ENCODE measurements at places on chromosomes 16 and 17. TPM values are rescaled to one million over a fixed set of nuclear protein-coding genes. Genes with fewer than 3 reads are reported as not detected.

DNA sequence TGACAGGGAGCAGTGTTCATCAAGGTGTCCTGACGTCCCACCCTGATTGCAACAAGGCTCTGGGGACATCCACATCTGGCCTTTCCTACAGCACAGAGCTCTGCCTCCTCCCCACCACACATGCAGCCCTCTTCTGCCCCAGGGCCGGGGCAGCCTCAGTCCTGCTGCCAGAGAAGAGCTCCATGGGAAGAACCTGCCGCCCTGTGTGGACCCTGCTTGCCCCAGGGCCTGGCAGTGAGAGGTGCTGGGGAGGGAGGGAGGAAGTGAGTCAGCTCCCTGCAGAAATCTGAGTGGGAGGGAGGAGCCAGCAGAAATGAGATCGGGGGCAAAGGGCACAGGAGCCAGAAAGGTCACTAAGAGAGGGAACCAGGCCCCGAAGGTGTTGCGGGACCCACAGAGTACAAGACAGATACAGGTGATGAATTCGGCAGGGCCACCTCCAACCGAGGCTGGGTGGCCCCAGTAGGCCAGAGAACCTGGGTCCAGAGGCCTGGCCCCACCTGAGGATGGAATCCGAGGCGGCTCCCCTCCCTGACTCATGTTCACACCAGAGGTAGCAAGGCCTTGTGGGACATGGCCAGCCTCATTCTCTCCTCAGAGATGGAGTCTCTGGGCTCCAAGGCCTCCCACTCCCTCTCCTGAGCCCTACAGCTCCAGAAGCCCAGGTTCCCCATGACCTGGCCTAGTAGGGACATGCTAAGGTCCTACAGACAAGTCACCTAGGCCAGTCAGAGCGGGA, 24.8 kb downstream of the MYO18A start:
- H3K4me1 ChIP-seq: peaks cover 64% of the 10 kb centered on the region
- H3K4me3 ChIP-seq: peak overlapping the region; percentile 16
- no peak for DNase-seq
- H3K27ac ChIP-seq: peak overlapping the region; percentile 85
- H3K36me3 ChIP-seq: no peaks in the 10 kb centered on the region

DNA sequence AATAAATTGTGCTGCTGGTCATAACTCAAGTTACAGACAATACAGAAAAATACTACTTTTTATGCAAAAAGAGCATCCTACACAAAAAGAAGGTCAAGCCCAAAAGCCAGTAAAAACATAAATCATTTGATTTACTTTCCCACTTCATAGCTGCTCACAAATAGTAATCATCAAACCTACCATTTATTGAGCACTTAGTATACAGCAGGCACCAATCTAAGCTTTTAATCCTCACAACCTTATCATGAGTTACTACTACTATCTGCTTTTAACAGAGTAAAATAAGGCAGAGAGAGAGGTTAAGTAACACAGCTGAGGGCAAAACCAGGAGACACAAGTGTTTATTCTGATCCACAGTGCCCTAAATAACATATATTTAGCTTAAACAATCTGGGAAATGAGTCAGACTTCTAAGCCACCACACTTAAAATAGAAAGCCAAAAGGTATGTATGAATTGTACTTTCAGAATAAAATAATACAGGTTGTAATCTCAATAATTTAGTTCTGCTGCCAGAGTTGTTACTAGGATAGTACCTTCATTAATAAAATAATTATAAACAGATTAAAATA, 1.7 kb upstream of the AARS1 start:
- H3K4me1 ChIP-seq: no peaks in the 10 kb centered on the region
- no peaks in the 10 kb centered on the region for H3K36me3 ChIP-seq
- no peak overlapping the region for H3K27ac ChIP-seq

DNA sequence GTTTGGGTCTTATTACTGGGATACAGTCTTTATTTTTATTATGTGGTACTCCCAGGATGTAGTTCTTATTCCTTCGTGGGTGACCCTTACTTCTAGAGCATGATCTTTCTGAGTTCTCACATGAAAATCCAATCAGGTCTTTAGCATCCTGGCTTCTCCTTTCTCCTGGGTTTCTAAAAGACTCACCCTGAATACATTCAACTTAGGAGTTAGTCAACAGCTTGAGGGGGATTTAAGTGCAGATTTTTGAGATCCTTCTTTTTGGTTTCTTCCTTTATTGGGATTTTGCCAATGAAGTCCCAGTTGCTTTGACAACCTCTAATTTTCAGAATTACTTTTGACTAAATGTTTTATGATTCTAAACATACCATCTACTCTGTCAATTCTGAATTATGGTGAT, 68.2 kb downstream of the SIAH1 start:
- H3K27me3 ChIP-seq: no peaks in the 10 kb centered on the region
- H3K4me3 ChIP-seq: no peak overlapping the region
- no peak overlapping the region for H3K27ac ChIP-seq
- H3K4me1 ChIP-seq: peaks cover 4% of the 10 kb centered on the region
- H3K36me3 ChIP-seq: peaks cover under 1% of the 10 kb centered on the region

Gene KREMEN2
- total RNA-seq: not detected

- H3K36me3 ChIP-seq: no peaks in the 10 kb centered on the region
- no peak overlapping the region for H3K27ac ChIP-seq
- H3K4me3 ChIP-seq: no peak overlapping the region
- H3K4me1 ChIP-seq: no peaks in the 10 kb centered on the region
These were observed 120.4 kb upstream of the C17orf78 start for GRCh38 chr17:37255432-37255831.

DNA sequence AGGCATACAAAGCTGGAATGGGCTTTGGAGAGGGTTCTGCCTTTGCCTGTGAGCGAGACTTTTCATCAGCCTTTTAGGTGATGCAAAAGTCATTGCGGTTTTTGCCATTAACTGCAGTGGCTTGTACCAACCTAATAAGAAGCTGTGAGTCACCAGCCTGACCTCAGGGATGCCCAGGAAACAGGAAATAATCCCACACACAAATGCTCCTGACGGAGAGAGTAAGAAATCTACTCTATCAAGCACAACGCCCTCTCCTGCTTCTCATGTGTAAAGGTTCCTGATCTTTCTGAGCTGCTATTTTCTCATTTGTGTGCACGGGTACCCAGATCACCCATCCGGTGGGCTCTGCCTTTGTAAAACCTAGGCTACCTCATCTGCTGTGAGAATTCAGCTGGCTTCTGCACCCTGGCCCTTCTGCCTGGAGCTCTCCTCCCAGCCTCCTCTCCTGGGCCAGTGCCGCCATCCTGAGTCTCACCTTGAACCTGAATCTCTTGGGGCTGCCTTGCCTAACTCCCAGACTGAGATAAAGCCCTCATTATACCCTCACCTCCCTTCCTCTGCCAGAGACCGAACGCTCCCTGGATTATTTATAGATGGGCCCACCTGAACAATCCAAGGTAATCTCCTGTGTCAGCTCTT, 299.7 kb downstream of the C16orf95 start:
- H3K27me3 ChIP-seq: peaks cover 14% of the 10 kb centered on the region
- no peaks in the 10 kb centered on the region for H3K36me3 ChIP-seq
- DNase-seq: no peak
- no peak overlapping the region for H3K27ac ChIP-seq
- no peak overlapping the region for H3K4me3 ChIP-seq

DNA sequence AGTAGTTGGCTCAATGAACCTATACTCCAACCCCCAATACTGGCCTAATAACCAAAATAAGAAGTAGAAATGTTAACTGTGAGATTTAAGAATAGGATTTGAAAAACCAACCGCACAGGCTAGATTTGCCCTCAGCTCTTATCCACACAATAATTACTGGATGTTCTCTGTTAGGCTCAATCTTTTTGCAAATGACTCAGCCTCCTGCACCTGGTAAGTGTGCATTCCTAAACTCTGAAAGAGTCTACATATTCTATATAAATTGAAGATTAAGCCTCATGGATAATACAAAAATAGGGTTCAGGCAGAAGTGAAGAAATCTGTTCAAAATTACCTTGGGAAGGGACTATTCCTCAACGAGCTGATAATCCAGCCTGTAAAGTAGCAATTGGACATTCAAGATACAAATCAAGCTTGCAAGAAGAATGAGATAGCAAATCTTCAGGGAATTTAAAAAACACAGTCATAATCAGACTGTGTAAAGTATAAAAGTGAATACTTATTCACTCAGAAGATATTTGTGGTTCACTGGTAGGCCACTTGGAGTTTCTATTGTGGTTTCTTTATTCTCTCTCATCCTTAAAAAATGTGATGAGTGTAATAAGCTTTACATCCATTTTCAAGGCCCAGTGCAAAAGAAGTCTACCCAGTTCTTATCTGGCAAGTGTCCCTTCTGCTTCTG, 931.9 kb upstream of the SOX9 start:
- no peaks in the 10 kb centered on the region for H3K27me3 ChIP-seq
- H3K4me1 ChIP-seq: no peaks in the 10 kb centered on the region
- no peak overlapping the region for H3K4me3 ChIP-seq
- DNase-seq: no peak

DNA sequence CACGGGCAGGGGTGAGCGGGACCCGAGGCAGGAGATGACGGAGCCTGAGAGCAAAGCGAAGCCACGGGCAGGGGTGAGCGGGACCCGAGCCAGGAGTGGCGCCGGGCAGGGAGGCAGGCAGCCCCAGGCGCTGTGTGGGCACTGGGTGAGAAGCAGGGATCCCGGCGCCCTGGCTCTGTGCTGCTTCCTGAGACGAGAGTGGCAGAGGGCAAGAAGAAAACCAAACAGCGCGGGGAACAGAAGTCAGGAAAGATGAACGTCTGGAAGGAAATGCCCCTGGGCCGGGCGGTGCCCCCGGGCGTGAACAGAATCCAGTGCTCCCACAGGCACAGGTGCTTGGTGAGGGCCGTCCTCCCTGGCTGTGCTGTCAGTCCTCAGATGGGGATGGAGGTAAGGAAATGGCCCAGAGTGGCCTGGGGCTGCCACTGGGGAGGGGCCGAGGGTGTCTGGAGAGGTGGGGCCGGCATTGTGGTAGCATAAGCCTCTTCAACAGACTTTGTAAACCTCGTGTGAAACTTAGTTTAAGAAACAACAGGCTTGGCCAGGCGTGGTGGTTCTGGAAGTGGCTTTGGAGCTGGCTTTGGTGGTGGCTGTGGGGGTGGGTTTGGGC, 9.8 kb downstream of the ASPSCR1 start:
- H3K4me3 ChIP-seq: no peak overlapping the region
- H3K27ac ChIP-seq: no peak overlapping the region
- no peak for DNase-seq
- H3K4me1 ChIP-seq: no peaks in the 10 kb centered on the region

DNA sequence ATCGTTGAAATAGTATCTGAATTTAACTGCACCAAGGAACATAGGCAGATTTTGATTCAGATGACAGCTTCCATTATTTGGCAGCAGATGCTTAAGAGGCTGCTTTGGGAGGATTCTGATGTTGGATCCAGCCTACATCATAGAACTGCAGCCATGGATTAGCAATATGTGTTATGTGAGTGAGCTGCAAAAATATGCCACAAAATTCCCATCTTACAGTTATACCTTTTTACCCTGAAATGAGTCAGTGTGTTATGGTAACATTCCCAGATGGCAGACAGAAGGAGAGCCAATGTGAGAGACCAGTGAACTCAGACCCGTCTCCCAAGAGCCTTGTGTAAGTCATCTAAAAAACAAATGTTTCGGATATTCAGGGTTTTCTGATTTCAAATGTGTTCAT, 206.1 kb downstream of the CDH13 start:
- H3K4me1 ChIP-seq: no peaks in the 10 kb centered on the region
- H3K27ac ChIP-seq: no peak overlapping the region
- H3K4me3 ChIP-seq: no peak overlapping the region
- no peaks in the 10 kb centered on the region for H3K27me3 ChIP-seq

Gene GP2
- total RNA-seq: 1.9 TPM

- H3K36me3 ChIP-seq: no peaks in the 10 kb centered on the region
- H3K27ac ChIP-seq: no peak overlapping the region
- no peaks in the 10 kb centered on the region for H3K4me1 ChIP-seq
- no peaks in the 10 kb centered on the region for H3K27me3 ChIP-seq
- H3K4me3 ChIP-seq: no peak overlapping the region
- no peak for DNase-seq
These were observed 13.5 kb upstream of the DYNLRB2 start for GRCh38 chr16:80527297-80527696.

DNA sequence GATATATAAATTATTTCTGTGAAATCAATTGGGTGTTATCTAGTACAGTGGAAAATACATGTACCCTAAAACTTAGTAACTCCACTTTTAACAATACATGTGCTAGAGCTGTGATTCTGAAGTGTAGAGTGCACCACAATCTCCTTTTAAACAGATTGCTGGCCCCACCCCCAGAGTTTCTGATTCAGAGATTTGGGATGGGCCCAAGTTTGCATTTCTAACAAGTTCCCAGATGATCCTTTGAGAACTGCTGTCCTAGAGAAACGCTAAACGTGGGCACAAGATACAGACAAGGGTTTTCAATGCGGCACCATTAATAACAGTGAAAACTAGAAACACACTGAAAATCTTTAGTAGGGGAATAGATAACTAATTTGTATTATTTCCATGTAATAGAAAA, 49.2 kb downstream of the NXPH3 start:
- no peak overlapping the region for H3K27ac ChIP-seq
- H3K4me1 ChIP-seq: no peaks in the 10 kb centered on the region
- H3K27me3 ChIP-seq: no peaks in the 10 kb centered on the region
- no peak for DNase-seq
- no peaks in the 10 kb centered on the region for H3K36me3 ChIP-seq

GRCh38 chr17:80647746-80648145, 103.1 kb downstream of the RPTOR start:
- DNase-seq: no peak
- H3K27ac ChIP-seq: no peak overlapping the region
- no peaks in the 10 kb centered on the region for H3K4me1 ChIP-seq
- no peak overlapping the region for H3K4me3 ChIP-seq

DNA sequence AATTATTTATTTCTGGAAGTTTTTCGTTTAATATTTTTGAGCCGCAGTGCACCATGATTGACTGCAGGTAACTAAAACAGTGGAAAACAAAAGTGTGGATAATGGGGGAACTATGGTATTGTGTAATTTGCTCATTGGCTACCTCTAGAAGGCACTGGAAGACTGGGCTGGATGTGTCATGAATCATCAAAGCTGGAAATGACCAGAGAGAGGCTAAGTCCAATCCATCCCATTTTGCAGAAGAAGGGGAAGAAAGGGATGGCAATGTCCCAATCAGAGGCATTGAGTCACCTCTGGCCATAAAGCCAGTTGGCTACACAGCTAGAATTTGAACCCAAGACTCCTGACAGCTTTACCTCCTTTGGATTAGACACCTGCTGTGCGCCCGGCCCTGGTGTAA, 29.3 kb downstream of the GLP2R start:
- no peak for DNase-seq
- H3K27me3 ChIP-seq: no peaks in the 10 kb centered on the region
- H3K4me1 ChIP-seq: no peaks in the 10 kb centered on the region
- H3K36me3 ChIP-seq: no peaks in the 10 kb centered on the region
- no peak overlapping the region for H3K4me3 ChIP-seq
- H3K27ac ChIP-seq: no peak overlapping the region

DNA sequence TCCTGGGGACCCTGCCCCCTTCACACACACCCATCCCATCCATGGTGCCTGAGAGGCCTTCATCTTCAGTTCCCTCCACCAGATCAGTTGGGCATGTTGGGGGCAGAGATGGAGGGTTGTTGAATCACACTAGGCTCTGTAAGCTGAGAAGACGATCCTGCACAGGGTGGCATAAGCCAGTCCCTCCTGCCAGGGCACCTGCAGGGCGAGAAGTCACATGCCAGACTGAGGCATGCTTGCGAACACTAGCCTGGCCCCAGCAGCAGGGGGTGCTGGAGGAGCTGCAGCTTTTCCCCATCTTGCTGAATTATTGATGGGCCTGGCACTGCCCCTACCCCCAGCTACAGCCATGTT, 6.1 kb upstream of the TBX2 start:
- DNase-seq: no peak
- peaks cover 13% of the 10 kb centered on the region for H3K27me3 ChIP-seq
- no peaks in the 10 kb centered on the region for H3K4me1 ChIP-seq

Gene AIPL1
- total RNA-seq: not detected

Gene XYLT1
- total RNA-seq: 13.8 TPM

- H3K4me3 ChIP-seq: no peak overlapping the region
- H3K27ac ChIP-seq: no peak overlapping the region
- H3K27me3 ChIP-seq: no peaks in the 10 kb centered on the region
- no peaks in the 10 kb centered on the region for H3K4me1 ChIP-seq
These were observed 174.9 kb upstream of the WSCD1 start for GRCh38 chr17:5895276-5895675.

All from breast epithelium (tissue), 4 donors.